Renal cortex interstitium (tissue), 15 donors: ENCODE measurements at places on chromosomes 5 and 9.

DNA sequence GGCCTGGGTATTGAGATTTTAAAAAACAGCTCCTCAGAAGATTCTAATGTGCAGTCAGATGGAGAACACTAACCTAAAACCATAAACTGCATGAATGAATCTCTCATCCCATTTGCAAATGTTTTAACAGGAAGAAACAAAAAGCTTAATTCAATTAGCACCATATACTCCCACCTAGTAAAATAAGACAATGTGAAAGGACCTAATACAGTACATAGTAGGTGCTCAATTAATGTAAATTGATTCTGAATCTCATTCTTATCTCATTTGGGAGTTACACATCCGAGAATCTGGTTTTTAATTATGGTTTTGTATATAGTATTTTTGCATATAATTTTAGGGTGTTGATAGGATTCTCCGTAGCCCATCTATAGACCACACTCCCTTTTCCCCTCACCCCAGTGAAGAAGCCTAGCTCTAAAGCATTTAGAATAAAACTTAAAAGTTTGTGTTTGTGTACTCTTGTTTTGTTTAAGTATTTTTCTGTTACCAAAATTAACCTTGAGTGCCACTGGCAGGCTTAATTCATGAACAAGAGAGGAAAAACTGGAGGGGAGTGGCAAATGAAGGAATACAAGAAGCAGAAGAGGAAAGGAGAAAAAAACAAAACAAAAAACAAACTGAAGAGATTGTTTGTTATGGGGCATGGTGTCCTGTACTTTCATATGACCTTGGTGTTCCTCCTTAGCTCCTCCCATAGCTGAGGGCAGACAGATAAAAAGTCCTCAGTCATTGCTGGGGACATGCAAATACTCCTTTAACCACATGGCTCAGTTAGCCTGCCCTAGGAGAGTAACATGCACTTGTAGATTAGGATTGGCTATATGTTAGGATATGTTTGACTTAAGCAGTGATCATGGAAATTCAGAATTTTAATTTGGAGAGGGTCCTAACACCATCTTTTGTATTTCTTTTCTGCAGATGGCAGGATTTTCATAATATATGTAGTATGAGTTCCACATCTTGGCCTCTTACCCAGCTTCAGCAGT is 1.2 kb downstream of the RNF14 start:
- DNase-seq = no peak

GRCh38 chr5:177319913-177320588 is 8.4 kb upstream of the MXD3 start:
- no peak for DNase-seq

GRCh38 chr5:75059912-75060545 is 7.7 kb upstream of the GCNT4 start:
- DNase-seq = no peak

DNA sequence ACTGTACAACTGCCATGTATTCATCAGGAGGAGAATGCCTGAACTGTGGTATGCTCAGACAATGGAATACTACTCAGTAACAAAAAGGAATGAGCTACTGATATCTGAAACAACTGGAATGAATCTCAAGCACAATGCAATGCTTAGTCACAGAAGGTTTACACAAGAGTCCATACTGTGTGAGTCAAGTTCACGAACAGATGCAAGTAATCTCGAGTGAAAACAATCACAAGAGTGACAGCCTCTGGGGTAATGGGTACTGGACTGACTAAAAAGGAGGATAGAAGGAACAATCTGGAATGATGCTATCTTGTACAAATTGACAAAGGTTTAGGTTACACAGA is 19.5 kb upstream of the GOLGA1 start:
- no peak for DNase-seq

GRCh38 chr9:83266666-83267496 is 203.9 kb upstream of the RASEF start:
- DNase-seq = no peak

DNA sequence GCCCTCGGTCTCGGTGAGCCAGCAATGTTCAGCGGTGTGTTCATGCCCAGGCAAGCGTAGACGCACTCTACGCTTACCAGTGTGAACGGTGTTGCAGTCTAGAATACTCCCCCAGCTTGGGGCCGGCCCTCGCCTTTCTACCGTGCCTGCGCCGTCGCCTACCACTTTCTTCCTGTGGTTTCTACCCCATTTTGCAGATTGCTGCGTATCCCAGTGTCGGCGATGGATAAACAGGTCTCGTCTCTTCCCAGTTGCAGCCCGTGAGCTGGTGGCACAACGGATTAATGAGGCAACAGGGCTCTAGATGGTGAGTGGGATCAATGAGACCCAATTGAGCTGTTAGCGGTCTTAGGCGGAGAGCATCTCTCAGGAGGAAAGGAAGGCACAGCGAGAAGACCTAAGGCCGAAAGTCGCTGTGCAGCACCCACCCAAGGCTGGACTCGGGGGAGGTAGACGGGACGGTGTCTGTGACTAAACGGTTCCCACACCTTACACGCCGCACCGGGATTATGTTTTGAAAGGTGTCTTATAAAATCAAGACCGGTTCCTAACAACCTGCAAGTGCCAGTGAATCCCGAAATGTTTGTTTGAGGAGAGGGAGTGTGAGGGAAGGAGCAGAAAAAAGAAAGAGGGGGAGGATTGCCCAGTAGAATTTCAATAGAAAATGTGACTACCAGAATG is 5.8 kb downstream of the OTP start:
- DNase-seq = no peak

DNA sequence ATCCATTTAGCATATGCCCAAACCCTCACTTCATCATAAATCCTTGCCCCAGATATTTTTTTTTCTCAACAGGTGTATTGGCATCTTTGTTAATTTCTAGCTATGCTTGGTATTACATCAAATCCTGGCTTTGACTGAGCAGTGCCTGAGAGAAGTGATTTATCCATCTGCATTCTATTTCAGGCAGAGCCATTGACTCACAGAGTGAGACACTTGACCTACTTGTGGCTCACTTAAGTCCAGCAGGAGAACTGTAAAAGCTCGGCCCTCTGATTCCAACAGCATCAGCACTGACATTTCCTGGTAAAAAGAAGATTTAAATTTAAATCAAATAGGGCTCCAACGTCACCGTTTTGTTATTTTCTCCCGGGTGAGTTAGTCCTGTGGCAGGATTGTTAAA is 93.4 kb downstream of the PLK2 start:
- DNase-seq = no peak

DNA sequence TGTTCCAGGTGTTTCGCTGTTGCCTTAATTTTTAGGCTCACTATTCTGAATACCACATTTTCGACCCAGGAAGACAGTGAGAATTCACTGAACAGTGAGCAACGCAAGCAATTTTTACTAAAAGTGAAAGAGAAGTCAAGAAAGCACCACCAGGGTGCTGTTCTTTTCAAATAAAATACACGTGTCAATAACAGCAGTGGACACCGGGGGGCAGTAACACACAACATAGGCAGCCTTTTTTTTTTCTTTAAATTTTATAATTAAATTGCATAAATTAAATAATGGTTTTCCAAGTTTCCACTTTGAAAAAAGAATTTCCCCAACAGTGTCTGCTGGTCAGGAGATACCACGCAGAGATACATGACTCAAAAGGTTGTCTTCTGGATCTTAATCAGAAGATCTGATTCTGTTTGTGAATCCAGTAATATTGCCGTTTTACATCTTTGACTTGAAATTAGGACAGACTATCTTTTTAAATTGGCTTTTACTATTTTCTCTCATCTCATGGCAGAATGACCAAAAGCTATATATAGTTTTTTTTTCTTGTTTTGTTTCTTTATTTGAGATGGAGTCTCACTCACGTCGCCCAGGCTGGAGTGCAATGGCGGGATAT is 47.1 kb upstream of the SH3GL2 start:
- peak; percentile 33 for DNase-seq

DNA sequence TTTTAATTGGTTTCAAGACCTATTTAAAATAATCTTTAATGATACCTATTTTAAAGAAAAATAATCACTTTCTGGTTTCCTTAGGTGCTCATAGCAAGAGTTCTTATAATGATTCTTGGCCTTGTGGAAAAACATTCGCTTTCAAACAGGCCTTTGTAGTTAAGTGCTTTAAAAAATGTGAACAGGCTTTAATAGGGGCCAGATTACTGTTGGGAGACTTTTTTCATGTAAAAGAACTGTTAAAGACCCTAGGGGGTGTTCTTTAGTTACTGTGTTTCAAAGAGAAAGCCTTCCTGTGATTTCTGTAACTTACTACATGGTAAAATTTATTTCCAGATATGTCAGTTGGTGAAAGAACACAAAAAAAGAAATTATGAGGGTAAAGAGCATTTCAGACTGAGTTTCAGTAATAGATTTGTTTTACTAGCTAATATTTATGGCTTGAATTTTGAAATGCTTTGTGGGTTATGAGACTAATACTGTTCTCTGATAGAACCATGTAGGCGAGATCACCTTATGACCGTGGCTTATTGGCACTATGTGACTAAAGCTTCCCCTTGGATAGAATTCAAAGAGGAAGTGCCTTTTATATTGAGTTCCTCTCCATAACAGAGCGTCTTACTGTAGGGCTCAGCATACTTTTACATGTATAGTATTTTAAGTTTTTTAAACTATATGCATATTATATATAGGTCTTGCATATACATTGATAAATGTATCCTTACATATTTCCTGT is 70.7 kb downstream of the CSNK1G3 start:
- no peak for DNase-seq

- DNase-seq = no peak
Observed at GRCh38 chr5:160020266-160020770, 11.4 kb downstream of the TTC1 start.
